ENCODE measurements at places on chromosomes 3 and 15.

GRCh38 chr3:87247430-87247773 is 20.3 kb downstream of the CHMP2B start:
- no peak for DNase-seq

- no peak for DNase-seq
Observed at GRCh38 chr3:45214061-45214680, 11.9 kb downstream of the TMEM158 start.

DNA sequence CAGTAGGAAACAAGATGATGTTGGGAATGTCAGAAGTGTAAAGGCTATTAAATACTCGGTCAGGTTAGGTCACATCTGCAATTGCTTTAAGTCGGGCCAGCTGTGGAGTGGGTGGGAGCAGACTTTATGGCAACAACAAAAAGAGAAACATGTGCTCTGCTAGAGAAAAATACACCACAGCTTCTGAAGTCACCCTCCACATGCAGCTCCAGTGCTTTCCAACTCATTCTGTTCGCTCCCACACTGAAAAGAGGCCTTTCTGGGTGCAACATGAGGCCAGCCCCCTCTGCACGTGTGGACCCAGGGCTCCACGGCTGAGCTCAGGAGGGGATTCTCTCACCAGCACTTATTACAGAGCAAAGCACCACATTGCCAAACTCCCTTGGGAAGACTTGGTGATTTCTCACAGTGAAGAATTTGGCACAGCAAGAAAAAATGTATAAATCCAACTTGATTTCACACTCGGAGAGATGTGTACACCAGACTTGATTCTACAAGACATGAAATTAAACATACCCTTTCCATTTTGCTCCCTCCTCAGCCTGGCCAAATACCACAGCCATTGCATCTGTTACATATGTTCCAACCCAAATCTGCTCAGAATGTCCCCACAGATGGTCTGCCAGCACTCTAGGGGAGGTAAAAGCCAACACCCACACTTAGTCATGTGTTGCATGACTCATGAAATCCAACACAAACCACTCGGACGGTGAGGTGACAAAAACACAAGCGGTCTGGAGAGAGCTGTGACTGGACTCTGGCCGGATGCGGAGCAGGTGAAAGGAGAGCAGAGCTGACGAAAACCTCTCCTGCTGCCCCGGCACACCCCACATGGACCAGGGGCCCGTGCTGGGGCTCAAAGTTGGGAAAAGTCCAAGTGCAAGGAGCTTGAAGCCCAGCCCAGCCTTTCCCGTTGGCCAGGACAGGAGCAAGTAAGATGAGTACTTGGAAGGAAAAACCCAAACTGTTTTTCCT is 74.6 kb downstream of the ITGB5 start:
- no peak for DNase-seq

DNA sequence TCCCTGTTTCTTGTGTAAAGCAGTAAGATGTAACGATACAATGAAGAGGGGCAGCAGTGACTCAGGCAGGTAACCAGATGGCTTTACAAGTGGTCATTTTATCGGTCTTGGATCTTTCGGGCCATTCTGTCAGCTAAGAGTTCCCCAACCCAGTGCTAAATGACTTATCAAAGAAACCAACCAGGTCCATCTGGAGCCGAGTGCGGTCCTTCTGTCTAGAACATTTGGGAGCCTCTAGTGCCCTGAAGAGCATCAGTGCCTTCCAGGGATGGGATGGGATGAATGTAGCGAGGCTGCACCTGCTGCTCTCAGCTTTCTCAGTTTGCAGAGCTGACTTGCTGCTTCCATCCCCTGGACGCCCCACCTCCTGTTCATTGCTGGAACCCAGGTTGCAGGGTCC is 131.7 kb upstream of the AGBL1 start:
- DNase-seq: no peak

DNA sequence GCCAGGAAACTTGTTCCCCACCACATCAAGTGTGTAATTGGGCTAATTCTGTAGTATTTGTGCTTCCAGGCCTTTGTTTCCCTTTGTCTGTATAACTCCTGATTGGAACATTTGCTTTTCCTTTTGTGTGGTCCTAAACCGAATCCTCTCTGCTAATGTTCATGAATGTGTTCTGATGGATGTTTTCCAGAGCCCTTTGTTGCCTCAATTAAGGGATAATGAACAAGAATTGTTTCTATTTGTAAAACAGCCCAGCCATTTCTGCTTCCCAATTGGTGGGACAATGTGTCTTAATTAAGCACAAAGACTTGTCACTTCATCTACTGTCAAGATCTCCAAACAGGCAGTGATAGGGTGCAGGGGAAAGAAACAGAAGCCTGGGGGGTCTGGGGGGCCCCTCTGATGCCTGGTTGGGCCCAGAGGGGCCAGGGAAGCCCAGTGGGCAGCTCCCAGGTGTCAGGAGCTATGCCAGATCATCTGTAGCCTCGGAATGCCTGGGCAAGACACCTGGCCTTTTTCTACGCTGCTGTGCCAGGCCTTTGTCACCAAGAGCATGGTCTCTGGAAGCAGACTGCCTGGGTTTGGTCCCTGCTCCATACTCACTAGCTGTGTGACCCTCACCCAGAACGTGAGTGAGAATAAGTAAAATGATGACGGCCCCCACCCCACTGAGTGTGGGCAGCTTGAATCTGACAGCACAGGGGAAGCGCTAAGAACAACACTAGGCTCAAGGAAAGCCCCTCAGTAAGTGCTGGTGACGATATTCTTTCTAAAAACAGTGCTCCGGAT is 116.6 kb upstream of the PRR20G start:
- no peak for DNase-seq

GRCh38 chr3:142501004-142501926 is 53.4 kb upstream of the XRN1 start:
- DNase-seq: no peak

- no peak for DNase-seq
Observed at GRCh38 chr15:72838311-72838731, 54.8 kb upstream of the ADPGK start.

DNA sequence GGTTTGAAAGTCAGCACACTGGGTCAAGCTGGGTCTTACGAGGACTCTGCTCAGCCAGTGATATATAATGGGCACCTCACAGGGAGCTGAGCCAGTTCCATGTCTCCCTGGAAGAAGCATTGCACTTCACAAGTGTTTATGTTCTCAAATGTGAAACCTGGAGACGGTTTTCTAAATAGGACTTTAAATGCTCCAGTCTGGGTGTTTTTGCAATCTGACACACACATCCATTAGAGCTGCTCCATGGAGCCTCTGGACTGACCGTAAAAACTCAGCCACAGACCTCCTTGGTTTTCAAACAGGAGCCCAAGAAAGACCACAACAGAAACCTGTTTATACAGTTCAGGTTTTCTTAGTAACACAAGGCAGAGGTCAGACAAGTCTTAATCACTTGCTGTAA is 201.3 kb upstream of the LRIG1 start:
- no peak for DNase-seq

DNA sequence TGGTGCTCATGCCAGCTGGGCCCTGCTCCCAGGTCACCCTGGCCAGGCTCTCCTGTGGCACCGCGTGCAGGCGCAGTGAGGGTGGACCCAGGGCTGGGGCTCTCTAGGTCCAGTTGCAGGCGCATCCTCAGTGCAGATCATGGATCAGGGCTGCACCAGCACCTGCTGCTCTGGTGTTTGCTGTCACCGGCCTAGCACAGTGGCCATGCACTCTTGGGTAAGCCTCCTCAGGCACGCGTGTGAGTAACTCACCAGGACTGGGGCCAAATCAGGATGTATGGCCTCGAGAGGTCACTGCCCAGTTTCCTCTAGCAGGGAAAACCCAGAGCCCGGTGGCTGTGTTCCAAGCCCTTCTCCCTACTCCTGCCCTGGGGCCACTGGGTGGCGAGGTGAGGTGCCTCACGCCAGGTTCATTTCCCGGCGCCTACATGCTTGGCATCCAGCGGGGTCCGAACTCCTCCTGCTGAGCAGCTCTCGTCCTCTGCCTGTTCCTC is 45.5 kb upstream of the SLC41A3 start:
- no peak for DNase-seq

- no peak for DNase-seq
Observed at GRCh38 chr3:140078343-140078742, 143.4 kb downstream of the CLSTN2 start.

DNA sequence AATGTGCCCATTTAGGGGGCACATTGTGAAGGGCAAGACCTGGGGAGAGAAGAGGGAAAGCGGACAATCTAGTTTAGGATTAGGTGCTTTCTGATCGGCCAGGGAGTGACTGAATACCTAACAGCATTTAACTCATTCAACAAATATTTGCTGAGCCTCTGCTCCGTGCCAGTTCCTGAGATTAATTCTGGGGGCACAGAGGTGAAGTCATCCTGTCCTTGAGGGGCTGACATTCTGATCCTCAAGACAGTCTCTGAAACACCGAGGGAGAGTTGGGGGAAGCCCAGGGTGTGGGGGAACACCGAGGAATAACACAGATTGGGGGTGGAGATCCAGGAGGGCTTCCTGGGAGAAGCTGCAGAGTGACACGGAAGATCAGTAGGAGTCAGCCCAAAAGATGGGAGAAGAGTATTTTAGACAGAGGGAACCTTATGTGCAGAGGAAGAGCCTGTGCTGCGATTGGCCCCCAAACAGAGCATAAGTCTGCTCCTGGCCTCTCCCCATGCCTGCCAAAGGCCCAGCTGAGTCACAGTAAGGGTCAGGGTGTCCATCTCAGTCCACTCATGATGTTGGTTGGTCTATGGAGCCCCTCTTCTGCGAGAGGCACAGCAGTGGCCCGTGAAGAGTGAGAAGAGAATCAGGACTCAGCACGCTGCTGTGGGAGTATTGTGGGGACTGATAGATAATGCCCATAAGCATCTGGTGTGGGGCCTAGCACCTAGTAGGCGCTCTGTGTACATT is 60.2 kb downstream of the AMOTL2 start:
- peak; percentile 14 for DNase-seq

GRCh38 chr3:94024385-94024784 is 4.0 kb downstream of the STX19 start:
- DNase-seq: no peak

GRCh38 chr15:46251903-46252302 is 617.1 kb downstream of the SQOR start:
- DNase-seq: no peak

DNA sequence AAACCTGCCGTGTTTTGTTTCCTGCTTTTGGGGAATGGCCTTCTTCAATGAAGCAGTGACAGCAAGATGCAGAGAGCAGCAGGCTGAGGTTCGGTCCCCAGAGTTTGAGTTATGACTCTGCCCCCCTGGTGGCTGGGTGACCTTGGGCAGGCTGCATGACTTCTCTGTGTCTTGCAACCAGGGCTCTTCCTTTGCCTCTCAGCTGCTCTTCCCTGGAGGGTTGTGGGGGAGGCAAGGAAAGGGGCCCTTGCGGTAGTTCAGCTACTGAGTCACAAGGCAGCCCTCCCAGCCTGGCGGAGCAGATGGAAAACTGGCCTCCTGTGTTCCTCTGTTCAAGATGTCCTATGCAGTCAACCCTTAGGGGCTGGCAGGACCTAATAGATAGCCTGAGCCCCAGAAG is 17.1 kb downstream of the CTXND1 start:
- peak; percentile 65 for DNase-seq

GRCh38 chr3:49377483-49377882 is 19.3 kb upstream of the GPX1 start:
- peak; percentile 71 for DNase-seq

- DNase-seq: no peak
Observed at GRCh38 chr3:43958973-43959372, 268.2 kb downstream of the ABHD5 start.

GRCh38 chr3:37627951-37628620 is 233.6 kb upstream of the CTDSPL start:
- no peak for DNase-seq

GRCh38 chr3:158158969-158159368 is 49.1 kb downstream of the RSRC1 start:
- DNase-seq: no peak

DNA sequence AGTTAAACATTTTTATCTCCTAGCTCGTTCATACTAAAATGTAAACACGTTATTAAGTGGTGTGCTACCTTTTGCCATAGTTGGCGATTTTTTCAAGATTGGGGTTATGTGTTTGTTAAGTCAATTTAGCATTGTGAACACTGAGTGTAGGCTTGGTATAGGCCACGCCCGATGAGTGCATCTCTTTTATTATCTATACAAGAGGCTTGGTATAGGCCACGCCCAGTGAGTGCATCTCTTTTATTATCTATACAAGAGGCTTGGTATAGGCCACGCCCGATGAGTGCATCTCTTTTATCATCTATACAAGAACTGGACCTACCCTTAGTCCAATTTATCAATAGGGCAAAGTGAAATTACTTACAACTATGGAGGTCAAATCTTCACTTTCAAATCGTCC is 70.4 kb downstream of the NIPA2 start:
- no peak for DNase-seq

DNA sequence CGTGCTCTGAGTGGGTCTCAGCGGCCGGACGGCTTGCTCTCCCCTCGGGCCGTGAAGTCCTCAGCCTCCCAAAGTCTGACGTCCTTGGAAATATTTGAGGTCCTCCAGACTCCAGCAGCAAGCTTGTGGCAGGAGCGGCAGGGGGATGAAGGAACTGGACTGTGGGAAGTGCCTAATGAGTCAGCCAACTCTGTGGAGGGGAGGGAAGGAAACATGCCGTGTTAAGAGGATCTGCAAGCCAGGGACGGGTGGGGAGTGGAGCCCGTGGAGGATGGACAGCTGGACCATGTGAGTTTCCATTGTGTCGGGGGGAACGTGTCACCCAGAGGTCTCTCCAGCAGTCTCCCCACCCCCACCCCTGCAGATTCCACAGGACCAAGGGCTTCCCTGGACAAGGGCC is 39.4 kb upstream of the IDH2 start:
- DNase-seq: no peak

DNA sequence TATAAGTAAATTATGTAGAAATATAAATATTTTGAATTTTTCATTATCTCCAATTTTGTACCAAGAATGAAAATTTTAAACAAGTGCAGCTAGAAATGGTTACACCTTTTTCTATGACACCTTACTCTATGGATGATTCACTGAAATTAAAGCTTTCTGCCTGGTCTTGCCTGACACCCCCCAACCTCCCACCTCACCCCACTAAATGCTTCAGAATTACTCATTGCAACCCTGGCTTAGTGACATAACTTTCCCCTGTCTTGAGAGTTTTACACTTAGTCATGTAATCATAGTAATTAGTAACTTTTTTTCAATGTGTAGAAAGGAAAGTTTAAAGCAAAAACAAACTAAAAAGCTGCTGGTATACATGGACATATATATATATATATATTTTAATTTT is 42.0 kb upstream of the MEIS2 start:
- no peak for DNase-seq

- no peak for DNase-seq
Observed at GRCh38 chr15:85718271-85718971, 76.3 kb downstream of the KLHL25 start.

GRCh38 chr15:98381446-98381845 is 266.9 kb upstream of the IGF1R start:
- no peak for DNase-seq

Data from activated T-cell treated with anti-CD3 and anti-CD28 coated beads, Interleukin-2, amount 50 U/mL, for 48 hours (primary cell).